ENCODE measurements at places on chromosomes 1 and 21.

DNA sequence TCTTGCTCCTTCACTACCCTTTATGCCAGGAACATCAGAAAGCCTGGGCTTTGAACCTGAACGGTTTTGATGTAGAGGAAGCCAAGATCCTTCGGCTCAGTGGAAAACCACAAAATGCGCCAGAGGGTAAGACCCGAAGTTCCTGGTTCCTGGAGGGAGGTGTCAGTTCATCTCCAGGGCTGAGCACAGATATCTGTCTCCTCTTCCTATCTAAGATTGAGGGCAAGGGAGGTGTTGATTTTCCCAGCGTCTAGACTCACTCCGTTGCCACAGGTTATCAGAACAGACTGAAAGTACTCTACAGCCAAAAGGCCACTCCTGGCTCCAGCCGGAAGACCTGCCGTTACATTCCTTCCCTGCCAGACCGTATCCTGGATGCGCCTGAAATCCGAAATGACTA, 915 bp downstream of the CDC20 start:
- DNase-seq, result no peak

GRCh38 chr1:71809085-71809484, 473.3 kb downstream of the NEGR1 start:
- DNase-seq, result no peak

- DNase-seq, result no peak
Observed at GRCh38 chr1:201405484-201405831, 6.3 kb upstream of the LAD1 start.

- peak; percentile 72 for DNase-seq
Observed at GRCh38 chr21:42376338-42376982, 10.1 kb upstream of the TFF1 start.

DNA sequence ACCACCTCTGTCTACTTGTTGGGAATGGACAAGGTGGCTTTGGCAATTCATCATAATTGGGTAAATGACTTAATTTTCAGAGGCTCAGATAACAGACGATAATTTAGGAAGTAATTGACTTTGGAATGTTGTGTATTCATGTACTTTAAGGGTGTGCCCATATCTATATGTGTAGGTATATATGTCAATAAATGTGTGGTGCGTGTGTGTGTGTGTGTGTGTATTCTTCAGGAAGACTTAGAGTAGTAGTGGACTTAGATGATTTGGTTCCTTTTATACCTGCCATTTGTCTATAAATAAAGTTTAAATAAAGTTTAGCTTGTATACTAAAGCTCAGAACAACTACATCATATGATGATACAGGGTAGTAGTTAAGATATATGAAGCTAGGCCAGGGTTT, 20.0 kb upstream of the JUN start:
- no peak for DNase-seq

GRCh38 chr1:67747671-67748546, 62.9 kb downstream of the GADD45A start:
- no peak for DNase-seq

DNA sequence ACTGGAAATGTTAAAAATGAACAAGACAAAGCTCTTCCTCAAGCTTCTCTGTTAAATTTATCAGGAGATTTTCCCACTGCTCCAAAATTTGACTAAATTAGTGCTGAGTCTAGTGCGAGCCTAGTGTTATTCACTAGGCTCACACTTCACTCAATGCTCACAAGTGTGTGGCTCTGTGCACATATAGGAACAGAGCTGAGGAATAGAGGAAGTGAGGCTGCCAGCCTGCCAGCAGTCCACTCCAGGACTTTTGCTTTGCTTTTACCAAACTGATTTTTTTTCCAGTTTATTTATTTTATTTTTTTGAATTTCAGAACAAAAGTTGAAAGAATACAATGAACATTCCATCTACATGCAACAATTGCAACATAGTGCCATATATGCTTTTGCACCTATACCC, 87.2 kb downstream of the VAV3 start:
- no peak for DNase-seq

GRCh38 chr1:113993766-113994165, 14.5 kb downstream of the OLFML3 start:
- no peak for DNase-seq

DNA sequence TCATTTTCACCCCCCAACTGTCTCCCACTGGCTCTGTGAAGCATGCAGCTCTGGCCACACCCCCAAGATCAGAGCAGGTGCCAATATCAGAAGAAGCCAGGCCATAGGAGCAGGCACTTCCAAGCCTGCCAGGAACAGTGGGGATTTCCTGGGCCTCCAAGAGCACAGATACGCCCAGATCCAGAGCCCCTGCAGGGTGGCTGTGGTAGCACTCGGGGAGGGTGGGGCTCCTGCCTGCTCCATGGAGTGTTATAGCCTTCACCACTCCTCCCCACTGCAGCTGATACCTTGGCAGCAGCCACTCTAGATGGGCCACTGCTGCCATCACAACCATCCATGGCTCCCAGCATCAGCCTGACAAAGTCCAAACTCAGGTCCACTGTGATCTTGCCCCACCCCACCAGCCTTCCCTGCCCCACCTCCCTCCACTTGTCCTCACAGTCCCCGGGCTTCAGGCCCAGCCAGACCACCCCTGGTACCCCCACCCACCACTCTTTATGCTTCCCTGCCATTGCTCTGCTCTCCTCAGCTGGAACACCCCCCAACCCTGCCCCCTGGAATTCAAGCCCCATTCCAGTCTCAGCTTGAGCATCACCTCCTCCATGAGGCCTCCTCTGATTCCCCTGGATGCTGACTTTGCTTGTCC, 448.3 kb downstream of the MATN1 start:
- DNase-seq, result no peak

GRCh38 chr1:210620867-210621488, 292.3 kb downstream of the HHAT start:
- no peak for DNase-seq

- no peak for DNase-seq
Observed at GRCh38 chr1:38092256-38092655, 45.7 kb upstream of the POU3F1 start.

All from T-helper 2 cell (primary cell).